ENCODE measurements at places on chromosomes 4 and X.

GRCh38 chrX:40449956-40450706 lies 130.6 kb upstream of the ATP6AP2 start:
- DNase-seq = no peak

GRCh38 chrX:54171527-54172250 lies 11.4 kb downstream of the FAM120C start:
- no peak for DNase-seq

DNA sequence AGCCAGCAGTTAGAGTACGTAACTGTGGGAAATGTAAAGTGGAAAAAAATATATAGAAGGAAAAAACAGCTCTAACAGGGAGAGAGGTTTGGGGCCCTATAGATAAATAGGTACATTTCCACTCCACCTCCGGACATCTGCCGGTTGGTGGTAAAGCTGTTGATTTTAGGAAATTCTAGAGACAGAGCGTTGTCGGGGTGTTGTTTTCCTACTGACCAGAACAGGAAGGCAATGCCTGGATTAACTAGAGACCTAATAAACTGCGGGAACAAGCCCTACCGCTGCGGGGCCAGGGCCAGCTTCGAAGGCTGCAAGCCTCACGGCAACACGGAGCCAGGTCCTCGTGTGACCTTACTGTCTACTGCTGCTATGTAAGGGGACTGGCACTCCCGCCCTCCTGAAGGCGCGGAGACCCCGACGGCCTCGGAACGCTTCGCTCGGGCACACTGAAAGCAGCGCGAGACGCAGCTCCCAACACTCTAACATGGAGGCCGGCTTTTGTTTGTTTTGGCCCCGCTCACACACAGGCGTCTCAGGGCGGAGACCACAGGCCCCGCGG lies 702 bp upstream of the CDKN2AIP start:
- peak; percentile 74 for DNase-seq

DNA sequence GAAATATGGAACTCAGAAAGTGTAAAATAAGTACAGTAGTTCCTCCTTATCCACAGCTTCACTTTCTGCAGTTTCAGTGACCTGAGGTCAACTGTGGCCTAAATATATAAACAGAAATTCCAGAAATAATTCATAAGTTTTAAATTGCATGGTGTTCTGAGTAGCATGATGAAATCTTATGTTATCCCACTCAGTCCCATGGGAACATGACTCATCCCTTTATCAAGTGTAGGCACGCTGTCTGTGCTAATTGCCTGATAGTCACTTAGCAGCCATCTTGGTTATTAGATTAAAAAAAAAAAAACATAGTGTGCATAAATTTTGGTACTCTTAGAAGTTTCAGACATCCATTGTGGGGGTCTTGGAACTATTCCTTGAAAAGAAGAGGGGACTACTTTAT lies 983.4 kb upstream of the ADGRL3 start:
- no peak for DNase-seq

DNA sequence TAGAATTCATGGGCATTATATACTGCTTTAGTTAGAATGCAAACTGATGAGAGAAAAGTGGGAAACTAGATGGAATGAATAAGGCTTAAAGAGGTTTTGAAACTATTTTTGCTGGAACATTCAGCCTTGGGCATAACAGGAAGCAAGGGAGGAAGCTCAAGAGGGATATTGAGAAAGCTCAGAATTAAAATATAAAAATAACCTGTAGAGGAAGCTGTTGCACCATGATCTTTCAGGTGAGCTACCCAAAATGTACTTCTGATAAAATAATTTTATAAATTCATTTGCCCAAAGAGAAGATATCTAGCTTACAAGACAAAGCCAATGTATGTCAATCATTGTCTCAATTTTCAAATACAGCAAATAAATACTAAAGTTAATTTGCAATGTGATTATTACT lies 11.3 kb downstream of the GC start:
- DNase-seq = no peak

- DNase-seq = peak; percentile 15
These were observed 213.1 kb upstream of the HDX start for GRCh38 chrX:84715315-84715714.

- no peak for DNase-seq
These were observed 13.4 kb downstream of the TRMT44 start for GRCh38 chr4:8453957-8454356.

DNA sequence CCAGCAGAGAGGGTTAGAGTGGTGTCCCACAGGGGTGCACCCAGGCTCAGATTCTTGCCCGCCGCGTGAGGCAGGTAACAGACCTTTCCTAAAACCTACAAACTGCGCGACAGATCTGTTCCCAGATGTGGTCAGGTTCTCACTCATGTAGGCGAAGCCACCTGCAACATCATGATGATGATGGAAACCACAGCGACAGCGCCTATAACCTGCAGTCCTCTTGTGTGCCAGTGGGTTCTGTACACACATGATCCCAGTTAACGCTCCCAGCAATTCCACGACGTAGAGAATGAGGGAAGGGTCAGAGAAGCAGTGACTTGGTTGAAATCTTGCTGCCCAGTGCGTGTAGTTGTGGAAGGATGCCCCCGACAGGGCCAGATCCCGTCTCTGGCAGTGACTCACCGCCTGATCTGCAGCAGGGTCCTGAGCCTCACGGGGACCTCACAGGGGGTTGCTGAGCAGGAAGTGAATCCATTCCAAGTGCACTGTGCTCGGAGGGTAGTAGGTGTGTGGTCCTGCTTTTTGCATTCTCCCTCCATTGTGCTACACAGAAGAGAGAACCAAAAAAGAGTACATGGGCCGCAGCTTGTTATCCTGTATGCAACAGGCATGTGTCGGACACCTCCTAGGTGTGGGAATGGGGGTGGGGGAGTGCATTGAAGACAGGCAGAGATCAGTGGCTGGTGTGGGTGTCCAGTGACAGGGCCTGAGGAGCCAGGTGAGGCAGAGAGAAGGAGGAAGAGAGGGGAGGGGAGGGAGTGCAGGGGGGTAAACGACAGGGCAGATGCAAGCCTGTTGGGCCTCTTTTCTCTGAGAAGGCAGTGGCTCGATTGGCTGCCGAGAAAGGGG lies 66.6 kb downstream of the MTMR1 start:
- no peak for DNase-seq

DNA sequence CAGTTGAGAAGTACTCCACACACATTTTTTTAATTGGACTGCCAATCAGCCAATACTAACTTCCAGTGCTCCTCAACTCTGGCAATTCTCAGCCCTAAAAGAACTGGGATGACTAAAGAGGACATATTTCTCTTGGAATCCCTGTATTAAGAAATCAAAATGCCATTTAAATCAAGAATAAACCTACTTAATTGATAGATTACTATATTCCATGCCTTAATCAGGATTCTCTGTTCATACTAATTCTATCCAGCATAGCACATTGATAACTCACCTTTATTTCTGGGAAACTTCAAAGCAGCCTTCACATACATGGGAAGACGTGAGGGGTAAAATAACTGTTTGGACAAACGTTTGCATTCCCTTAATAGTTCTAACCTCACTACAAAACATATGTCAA lies 93.0 kb upstream of the DKK2 start:
- no peak for DNase-seq

DNA sequence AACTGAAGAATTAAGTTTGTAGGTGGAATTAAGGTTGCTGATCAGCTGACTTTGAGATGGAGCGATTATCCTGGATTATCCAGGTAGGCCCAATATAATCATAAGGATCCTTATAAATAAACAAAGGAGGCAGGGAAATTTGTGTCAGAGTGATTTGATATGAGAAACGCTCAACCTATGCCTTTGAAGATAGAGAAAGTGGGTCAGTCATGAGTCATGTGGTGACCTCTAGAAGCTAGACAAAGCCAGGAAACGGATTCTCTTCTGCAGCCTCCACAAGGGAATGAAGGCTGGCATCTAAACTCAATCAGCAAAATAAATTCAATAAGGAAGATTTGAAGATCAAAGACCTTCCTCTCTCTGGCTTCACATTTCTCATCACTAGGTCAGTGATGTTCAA lies 41.5 kb upstream of the SMIM10 start:
- DNase-seq = no peak

DNA sequence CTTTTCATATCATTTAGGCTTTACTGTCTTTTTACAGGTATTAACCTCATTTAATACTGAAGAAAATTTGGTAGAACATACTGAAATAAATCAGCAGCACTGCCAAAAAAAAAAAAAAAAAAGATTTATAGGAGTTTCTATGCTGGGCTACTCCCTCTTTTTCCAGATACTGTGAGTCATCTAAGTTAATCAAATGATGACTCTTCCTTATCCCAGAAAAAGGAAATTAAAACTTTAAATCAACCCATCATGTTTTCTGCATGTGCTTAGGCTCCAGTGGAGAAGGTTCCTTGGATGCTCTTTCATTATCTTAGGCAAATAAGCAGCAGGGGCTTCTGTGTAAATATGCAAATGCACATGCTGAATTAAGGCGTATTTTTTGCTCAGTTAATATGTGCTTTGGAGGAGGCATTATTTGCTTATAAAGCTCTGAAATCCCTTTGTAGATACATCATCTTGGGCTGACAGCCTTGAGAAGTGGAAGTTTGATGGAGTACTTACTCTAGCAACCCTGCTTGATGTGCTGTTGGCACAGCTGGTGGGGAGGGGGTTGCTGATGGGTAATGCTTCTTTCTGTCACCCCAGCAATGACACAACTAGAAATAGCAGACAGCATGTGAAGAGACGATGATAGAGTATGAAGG lies 136.1 kb downstream of the C4orf33 start:
- no peak for DNase-seq

DNA sequence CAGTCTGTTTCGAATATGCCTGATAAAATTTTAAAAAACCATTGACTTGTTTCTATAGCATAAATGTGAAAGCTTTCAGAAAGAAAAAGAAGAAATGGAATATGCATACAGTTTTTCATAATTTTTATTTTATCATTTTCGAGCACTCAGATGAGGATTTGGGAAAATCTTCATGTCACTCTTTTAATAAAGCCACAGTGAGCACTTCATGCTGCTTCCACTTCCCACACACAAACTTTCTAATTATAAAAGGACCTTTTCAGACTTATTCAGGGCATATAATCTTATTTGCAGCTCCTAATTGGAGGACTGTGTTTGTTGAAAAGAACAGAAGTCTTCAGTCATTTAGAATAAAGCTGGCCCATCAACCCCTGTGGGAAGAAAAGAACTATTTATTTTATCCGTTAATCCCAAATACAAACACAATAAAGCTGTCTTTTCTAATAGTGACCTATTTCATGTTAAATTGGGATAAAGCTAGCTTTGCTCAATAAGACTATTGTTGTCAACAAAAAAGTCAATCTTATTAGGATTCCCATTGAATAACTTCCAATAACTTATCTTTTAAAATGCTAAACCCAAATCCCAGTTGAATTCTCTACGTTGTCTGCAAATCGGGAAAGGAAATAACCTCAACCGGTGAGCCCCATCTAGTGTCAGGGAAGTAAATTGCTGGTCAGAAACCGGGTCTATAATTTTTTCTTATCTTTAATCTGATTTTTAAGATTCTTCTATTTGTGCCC lies 211.5 kb downstream of the PDGFRA start:
- peak; percentile 9 for DNase-seq
